ENCODE measurements at places on chromosomes 12 and 14.
A peak's percentile ranks its signal among the peaks of the same experiment; 100 is the strongest.

DNA sequence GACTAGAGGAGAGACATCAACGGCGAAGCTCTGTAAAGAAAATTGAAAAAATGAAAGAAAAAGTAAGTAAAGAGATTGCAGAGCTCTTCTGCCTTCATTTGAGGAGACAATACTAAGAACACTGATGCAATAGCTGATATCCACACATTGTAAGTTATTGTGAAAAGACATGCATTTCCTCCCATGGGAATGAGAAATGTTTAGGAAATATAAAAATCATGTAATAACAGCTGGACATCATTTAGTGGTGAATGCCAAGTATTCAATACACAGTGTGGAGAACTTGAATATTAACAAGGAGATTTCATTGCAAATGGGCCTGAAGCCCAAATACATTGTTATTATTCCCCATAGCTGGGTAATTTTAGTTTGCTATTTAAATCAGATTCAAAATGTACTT is 179.2 kb downstream of the KICS2 start:
- DNase-seq, result no peak

GRCh38 chr14:24734917-24735500 is 101.0 kb upstream of the GZMB start:
- DNase-seq, result no peak

GRCh38 chr14:77303417-77304156 is 17.1 kb downstream of the POMT2 start:
- peak; percentile 60 for DNase-seq

GRCh38 chr14:97306760-97307246 is 509.6 kb downstream of the VRK1 start:
- peak; percentile 19 for DNase-seq

- no peak for DNase-seq
These were observed 91.8 kb downstream of the DUSP16 start for GRCh38 chr12:12470751-12471306.

- no peak for DNase-seq
These were observed 45.4 kb downstream of the PHLDA1 start for GRCh38 chr12:75986001-75986746.

DNA sequence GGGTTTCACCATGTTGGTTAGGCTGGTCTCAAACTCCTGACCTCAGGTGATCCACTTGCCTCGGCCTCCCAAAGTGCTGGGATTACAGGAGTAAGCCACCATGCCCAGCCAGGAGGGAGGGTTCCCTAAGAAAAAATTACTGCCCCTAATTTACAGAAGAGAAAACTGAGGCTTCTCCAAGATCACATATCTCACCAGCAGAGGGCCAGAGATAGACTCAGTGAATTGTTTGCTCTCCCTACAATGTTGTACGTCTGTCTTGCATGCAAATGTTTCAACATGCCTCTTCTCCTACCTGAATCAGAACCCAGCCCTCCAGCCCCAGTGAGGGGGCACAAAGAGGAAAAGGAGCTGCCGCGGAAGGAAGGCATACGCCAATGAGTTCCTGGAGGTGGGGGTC is 48.3 kb upstream of the TMEM263 start:
- no peak for DNase-seq

GRCh38 chr12:120224304-120225199 is 23.6 kb upstream of the RPLP0 start:
- no peak for DNase-seq

DNA sequence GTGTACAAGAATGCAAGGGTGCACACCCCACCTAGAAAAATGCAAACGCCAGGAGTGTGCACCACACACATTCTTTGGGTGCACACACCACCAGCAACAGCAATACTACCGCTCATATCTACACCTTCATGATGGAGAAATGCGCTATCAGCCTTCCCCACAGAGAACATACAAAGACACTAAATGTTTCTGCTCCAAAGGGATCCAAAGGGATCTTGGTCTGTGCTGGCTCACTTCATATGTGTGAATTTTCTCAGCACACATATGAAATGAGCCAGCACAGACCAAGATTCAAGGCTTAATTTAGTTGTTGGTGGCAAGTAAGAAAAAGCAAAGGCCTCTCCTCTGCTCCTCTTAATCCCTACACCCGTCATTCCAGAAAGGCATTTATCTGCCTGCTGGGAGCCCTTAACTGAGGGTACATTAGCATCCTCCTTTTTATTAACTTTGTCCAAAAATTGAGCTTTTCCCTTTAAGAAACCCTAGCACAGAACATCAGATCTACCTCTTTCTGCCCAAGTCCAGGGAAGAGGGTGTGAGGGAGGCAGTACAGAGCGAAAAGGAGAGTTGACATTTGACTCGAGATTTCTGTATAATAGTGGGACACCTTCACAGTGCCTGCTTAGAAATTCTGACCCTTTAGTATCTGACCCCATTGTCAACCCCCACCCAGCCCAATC is 8.3 kb downstream of the BMP4 start:
- DNase-seq, result no peak

GRCh38 chr14:73795974-73796373 is 55.7 kb upstream of the PTGR2 start:
- DNase-seq, result no peak

DNA sequence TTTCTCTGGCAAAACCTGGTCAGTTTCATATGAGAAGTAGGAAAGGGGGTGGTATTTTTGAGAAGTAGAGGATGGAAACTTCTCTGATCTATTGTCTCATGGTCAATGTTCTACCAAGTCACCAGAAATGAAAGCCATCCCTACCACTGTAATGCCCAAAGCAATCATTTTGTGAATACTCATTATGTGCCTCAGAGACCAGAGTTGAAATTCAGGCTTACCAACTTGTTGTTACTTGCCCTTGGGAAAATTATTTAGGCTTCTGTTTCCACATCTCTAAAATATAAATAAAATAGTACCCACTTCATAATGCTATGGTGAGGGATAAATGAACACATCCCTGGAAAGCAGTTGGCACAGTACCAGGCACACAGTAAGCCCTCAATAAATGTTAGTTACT is 723.7 kb upstream of the TBX3 start:
- DNase-seq, result no peak

DNA sequence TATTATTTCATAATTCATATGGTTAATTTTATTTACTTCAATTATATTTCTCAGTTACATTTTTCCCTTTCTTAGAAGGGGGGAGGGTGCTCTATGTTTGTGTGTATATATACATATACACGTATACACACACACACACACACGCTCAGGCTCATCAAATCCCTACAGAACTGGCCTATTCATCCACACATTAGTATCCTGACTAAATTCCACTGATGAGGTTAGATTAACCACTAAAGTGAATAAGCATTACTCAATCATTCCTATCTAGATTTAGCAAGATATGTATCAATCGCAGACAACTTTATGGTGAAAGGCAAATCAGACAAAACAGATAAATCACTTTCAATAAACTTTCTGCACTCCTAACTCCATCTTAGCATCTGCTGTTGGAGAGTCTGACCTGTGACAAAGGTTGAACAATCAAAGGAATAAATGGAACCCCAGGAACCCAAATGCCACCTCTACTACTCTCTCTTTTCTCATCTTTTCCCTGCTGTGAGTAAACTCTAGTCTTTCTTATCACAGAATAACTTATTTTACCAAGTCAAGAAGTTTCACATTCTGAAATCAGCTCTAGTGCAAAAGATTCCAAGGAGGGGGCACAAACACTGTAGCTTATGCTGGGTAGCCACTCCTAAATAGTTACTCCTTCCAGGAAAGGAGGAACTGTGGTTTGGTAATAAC is 67.6 kb downstream of the RALGAPA1 start:
- DNase-seq, result no peak

- DNase-seq, result no peak
These were observed 5.6 kb downstream of the CDK2AP1 start for GRCh38 chr12:123265851-123266678.

DNA sequence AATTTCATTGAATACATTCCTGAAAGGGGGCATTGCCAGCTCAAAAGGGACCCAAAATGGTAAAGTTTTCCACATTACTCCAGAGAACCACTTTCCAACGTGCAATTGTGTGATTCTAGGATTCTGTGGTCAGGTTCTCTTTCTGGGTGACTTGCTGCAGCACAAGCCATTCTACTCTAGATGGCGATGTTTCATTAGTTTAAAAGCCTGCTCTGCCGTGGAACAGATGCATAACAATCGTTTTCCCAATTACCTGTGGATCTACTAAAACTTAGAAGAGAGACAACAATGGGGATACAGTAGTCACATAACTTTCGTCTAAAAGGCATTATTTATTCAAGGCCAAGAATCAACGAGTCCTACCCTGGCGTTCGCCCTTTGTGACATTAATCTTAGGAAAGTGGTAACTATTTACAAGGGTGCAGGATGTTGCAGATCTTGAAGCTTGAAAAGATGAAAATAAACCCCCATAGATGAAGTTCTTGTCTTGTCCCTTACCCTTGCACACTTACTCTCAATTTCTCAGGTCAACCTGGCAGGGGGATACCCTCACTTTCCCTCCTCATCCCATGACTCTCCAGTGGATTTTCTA is 400.9 kb downstream of the SNAPC1 start:
- DNase-seq, result peak; percentile 13

- DNase-seq, result no peak
These were observed 1133.3 kb downstream of the AACS start for GRCh38 chr12:126198516-126198915.
